ENCODE measurements at places on chromosomes 5 and 9.

GRCh38 chr9:125743682-125744428 lies 3.3 kb upstream of the PBX3 start:
- no peak for DNase-seq

GRCh38 chr5:93583768-93584595 lies 960 bp downstream of the NR2F1 start:
- DNase-seq: no peak

DNA sequence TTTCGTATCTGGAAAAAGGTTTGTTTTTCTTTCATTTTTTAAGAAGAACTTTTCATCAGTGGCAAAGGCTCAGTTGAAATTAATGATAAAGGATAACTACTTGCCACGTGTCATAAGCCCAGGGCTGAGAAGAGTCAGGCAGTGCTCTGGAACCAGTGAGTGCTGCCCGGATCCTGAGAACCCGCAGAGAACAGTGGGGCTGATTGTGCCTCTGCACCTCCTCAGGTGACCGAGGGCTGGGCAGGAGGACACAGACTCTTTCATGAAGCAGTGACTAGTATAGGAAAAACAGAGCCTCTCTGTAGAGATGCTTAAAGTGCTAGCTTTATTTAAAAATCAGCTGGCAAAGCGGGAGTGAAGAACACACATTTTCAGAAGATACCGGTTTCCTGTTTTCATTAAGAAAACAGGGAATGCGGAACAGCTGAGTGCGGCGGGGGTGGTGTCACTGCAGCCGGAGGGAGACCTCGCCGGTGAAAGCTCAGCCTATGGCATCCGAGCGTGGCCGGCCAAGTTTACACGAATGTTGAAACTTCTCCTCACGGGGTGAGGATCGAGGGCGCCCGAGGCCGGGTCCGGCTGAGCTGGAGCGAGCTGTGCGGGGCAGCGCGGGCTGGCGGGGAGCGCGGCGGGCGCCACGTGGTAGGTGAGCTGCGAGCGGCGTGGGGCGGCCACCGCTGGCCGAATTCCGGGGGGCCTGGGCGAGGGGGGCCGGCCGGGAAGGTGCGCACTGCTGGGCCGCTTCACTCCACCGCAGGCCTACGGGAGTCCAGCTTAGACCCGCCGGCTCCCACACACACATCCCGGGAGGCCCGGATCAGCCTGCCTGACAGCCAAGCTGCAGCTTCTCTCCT lies 134.7 kb upstream of the DMRT1 start:
- no peak for DNase-seq

GRCh38 chr5:172610643-172611042 lies 30.4 kb upstream of the NEURL1B start:
- no peak for DNase-seq

DNA sequence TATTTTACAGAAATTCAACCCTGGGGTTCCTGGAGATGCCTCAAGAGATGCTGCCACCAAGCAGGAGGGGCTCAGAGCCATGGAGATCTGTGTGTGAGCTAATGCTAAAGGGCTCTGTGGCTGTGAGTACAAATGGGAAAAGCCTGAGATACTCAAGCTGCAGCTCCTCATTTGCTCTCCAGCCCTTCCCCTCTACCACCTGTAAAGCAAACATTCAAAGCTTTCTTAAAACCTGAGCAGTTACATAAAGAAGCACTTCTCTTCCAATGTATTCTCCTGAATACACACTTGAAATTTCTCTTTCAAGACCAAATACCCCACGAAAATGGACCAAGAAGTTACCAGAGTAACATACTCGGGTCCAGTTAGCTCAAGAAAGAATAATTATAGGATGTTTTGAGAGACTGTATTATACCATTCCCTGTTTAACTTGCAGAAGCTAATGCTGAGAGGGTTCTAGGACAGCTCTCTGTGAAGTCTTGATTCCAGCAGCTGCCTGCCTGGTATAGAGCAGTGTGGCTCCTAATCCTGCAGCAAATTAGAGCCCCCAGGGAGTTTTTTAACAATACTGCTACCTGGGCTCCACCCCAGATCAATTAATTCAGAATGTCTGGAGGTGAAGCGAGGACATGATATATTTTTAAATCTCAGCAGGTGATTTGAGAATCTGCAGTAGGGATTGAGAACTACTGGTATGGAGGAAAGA lies 21.1 kb downstream of the RGS7BP start:
- DNase-seq: no peak

DNA sequence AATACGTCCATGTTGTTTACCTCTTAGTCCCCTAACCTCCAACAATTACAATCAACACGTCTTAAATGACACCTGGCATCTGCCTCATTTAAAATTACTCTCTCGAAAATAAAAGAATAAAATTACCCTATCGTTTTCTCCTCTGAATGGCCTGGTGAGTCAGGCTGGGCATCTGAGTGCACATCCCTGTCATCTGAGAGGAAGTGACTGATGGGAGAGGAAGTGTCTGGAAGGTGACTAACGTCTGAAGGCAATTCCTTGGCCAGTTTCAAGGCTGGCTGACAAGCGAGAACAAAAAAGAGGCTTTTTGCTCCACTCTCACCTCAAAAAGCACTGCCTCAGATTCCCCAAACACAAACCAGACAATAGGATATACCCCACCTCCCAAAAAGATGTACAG lies 57.7 kb downstream of the MAPKAP1 start:
- no peak for DNase-seq

DNA sequence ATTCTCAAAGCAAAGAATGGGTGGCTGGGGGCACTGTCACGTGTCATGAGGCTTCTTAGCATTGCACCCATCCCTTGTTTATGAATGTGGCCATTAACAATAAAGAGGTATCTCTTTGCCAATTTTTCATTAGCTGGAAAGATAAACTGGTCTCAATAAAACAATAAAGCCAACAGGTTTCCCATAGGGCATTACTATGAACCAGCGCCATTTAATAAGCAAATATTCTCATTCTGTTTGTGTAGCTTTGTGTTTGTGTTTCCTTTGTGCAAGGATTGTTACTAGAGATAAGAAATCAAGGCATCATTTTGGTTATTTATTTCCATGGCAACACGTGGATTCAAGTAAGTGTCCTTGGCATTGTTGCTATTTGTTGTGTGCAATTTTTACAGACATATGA lies 37.6 kb upstream of the CAST start:
- DNase-seq: no peak
